ENCODE measurements at places on chromosomes 4 and X.

DNA sequence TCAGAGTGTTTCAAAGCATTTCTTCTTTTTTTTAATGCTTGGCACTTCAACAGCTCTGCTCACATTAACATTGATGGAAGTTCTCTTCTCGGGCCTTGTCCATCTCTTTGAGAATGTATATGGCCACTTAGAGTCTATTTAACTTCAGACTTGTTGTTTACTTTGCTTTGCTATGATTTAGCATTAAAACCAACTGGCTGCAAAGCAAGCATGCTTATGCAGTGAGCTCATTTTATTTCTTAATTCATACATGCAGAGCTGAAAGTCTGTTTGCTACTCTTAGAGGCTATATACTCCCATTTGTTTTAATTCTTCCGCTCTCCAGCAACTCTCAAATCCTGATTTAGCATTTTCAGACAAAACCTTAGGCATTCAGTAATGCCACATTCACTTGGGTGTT, 107.6 kb upstream of the PACRGL start:
- no peak for DNase-seq

GRCh38 chr4:145954924-145955339, 16.3 kb upstream of the ZNF827 start:
- DNase-seq: peak; percentile 94

DNA sequence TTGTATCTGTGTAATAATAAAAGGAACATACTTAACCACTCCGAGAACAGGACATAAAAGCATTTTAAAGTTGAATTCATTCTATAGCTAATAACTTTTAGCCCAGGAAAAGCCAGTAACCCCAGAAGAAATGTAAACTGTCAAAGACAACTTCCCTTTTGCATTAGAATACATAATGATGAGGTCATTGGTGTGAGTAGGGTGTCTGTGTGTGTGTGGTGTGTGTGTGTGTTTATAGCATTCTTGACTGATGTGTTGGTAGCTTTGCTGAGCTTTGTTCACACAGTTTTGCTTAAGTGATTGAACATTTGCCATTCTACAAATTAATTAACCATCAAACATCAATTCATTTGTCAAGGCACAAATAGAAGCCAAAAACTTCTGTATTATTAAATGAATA, 559.6 kb downstream of the ARAP2 start:
- DNase-seq: no peak

DNA sequence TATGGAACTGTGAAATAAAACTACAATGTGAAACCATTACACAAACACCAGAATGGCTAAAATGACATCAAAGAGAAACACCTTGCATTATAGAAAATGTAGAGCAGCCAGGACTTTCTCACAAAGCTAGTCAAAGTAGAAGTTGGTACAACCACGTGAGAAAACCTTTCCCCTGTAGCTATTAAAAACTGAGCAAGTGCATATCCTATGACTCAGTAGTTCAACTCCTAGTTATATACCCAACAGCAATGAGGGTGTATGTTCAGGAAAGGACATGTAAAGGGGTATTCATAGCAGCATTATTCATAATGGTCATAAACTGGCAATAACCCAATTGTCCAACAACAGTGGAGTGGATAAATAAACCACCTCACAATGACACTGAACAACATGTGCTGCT, 177.5 kb upstream of the NUDT10 start:
- no peak for DNase-seq

GRCh38 chr4:149572716-149573115, 242.9 kb downstream of the IQCM start:
- DNase-seq: no peak

All from non-pigmented ciliary epithelial cell (primary cell).